Heart right ventricle (tissue), 16 donors: ENCODE measurements at places on chromosomes 3 and 15. TPM values are rescaled to one million over a fixed set of nuclear protein-coding genes. Genes with fewer than 3 reads are reported as not detected.
A peak's percentile ranks its signal among the peaks of the same experiment; 100 is the strongest.

GRCh38 chr15:77038312-77039216 is 32.3 kb downstream of the TSPAN3 start:
- no peak for DNase-seq

- no peak for DNase-seq
Observed at GRCh38 chr15:57892181-57892580, 173.3 kb downstream of the ALDH1A2 start.

GRCh38 chr3:158727206-158728060 is 4.8 kb downstream of the RARRES1 start:
- DNase-seq: peak; percentile 72

DNA sequence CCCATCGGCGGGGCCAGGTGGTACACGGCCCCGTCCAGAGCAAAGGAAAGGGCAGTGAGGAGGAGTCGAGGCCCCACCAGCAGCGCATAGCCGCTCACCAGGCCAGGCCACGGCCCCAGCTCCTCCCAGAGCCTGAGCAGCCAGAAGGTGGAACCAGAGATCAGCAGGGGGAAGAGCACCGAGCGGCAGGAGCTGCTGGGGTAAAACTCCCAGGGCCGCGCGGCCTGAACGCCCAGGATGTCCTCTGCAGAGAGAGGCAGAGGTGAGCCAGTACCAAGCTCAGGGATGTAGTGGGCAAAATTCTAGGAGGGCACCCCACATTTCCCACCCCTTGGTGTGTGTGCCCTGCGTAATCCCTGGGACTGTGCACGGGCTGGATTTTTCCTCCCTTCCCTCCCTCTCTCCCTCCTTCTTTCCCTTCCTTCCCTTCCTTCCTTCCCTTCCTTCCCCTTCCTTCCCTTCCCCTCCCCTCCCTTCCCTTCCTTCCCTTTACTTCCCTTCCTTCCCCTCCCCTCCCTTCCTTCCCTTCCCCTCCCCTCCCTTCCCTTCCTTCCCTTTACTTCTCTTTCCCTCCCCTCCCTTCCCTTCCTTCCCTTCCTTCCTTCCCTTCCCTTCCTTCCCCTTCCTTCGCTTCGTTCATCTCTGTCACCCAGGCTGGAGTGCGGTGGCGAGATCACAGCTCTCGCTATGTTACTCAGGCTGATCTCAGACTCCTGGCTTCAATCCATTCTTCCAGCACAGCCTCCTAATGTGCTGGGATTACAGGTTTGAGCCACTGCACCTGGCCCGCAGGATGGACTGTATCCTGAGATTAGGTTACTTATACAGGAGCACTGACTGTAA is 6.3 kb upstream of the NCBP2 start:
- DNase-seq: no peak

DNA sequence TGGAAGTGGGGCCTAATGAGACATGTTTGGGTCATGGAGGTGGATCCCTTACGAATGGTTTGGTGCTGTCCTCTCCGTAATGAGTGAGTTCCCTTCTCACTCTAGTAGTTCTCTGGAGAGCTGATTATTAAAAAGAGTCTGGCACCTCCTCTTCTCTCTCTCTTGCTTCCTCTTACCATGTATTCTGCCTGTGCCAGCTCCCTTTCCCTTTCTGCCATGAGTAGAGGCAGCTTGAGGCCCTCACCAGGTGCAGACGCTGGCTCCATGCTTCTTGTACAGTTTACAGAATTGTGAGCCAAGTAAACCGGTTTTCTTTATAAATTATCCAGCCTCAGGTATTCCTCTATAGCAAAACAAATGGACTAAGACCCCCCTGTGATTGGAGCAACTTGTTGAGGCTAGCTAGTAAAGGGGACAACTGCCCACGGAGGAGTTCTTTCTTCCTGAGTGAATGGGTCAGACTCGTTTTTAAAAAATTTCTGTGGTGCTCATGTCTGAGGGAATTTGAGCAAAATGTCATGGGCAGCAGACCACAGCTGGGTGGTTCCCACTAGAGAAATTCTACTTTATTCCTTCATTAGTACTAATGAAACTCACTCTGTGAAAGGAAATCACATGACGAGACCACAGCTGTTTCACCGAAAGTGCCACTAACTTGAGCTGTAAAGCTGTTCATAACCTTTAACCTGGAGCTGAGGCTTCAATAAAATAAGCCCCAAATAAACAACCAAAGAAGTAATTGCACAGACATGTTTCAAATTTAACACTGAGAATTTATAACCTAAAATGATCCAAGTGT is 210.0 kb downstream of the NFKBIZ start:
- DNase-seq: no peak

DNA sequence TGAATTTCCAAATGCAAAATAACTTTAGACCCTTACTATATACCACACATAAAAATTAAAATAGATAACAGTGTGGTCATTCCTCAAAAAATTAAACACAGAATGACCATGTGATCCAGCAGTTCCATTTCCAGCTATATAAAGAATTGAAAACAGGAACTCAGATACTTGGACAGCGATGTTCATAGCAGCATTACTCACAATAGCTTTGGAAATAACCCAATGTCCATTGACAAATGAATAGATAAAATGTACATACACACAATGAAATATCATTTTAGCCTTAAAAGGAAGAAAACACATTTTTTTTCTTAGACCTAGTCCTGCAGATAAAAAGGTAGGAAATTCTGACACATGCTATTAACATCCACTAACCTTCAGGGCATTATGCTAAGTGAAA is 26.7 kb downstream of the RAD51 start:
- DNase-seq: no peak

DNA sequence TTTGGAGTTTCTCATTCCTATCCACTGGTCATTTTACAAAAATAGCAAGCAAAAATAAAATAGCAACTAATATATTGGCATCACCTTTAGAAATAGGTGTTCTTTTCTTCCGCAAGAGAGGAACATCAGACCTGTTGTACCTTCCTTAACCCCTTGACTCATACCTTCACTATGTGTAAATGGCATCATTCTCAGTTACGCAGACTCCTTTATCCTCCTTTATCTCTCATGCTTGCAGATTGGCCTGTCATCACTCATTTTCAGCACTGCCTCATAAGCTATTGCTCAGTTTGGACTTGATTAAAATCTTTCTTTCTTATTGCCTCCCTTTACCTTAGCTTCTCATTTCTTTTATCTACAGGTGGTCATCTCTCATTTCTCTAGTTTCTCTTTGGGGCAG is 21.4 kb downstream of the ARHGEF26 start:
- DNase-seq: no peak

DNA sequence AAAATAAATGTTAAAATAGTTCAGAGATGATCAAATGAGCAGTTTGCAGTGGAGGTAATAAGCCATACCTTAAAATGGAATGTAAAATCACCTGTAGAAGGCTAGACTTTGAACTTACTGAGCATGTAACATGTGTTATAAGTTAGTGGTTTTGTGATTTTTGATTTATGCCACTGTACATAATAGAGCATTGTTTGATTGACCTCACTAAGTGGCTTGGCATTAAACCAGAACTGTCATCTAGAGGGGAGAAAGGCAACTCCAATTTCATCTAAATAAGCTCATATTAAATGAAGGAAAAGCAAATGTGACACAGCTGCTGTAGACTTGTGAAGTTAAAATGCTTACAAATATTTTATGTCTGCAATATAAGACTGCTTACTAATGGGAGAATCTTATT is 387.9 kb downstream of the ZIC1 start:
- DNase-seq: no peak

DNA sequence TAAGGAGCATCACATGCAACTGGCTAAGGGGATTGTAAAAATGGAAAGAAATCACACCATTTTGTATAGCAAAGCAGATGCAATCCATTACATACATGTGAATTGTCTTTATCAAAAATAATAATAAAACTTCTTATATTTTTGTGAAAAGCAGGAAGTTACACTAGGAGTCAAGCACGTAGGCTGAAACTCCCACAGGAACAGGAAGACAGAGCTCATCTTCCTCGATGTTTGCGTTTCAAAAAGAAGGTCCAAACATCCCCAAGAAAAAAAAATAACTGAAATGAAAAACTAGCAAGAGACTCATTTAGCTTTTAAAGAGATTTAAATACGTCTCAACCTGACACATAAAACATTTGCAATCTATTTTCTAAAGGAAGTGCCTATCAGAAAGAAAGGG is 106.6 kb downstream of the TGFBR2 start:
- no peak for DNase-seq

DNA sequence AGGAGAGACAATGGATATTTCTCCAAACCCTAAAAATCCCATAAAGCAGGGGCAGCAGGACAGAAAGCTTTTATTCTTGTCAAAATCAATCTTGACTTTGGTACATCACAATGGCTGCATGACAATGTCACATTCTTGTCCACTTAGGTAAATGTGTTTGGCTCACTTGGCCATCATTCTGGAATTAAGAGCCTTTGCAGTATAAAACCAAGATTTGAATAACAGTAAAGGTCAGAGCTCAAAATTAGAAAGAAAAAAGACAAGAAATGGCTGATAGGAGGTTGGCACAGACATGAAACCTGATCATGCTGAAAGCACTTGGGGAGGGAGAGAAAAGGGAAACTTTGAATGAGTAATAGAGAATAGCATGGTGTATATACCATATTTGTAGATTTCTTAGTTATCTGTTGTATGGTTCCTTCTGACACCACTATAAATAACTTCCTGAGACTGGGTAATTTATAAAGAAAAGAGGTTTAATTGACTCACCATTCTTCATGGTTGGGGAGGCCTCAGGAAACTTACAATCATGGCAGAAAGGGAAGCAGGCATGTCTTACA is 158.5 kb upstream of the SGO1 start:
- no peak for DNase-seq

DNA sequence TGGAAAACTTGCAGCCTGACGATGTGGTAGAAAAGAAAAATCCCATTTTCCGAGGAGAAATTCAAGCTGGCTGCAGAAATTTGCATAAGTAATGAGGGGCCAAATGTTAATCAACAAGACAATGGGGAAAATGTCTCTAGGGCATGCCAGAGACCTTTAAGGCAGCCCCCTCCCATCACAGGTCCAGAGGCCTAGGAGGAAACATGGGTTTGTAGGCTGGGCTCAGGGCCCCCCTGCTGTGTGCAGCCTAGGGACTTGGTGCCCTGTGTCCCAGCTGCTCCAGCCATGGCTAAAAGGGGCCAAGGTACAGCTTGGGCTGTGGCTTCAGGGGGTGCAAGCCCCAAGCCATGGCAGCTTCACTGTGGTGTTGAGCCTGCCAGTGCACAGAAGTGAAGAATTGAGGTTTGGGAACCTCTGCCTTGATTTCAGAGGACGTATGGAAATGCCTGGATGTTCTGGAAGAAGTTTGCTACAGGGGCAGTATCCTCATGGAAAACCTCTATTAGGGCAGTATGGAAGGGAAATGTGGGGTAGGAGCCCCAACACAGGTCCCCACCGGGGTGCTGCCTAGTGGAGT is 75.9 kb upstream of the CADPS start:
- no peak for DNase-seq

- DNase-seq: no peak
Observed at GRCh38 chr3:94522488-94522887, 459.6 kb downstream of the NSUN3 start.

- no peak for DNase-seq
Observed at GRCh38 chr3:49012441-49013017, 5.3 kb downstream of the WDR6 start.

GRCh38 chr15:65641768-65642475 is 20.2 kb downstream of the SLC24A1 start:
- no peak for DNase-seq

DNA sequence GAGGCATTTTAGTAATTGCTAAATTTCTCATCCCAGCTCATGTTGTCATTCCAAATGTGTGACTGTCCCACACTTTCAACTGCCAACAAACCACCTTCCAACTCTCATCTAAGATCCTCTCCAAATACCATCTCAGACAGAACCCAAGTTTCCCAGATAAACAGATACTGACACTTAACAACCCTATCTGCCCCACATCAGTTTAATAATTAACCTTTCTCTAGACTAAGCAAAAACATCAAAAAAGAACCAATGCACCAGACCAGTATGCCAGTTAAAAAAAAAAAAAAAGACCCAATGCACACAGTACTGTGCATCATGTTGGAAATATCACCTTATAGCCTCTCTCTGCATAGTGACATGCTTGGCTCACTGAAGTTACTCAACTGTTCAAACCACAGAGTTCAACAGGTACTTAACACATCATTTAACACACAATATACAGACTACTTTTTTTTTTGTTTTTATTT is 5.5 kb downstream of the SFMBT1 start:
- DNase-seq: no peak

The FBXW12 gene
- total RNA-seq: not detected

The SPRED1 gene
- total RNA-seq: 7.4 TPM

The ACP3 gene
- total RNA-seq: not detected

The FBN1 gene
- 23.0 TPM for total RNA-seq

The FOXB1 gene
- total RNA-seq: not detected

The TTLL13 gene
- total RNA-seq: 0.78 TPM
